Activated CD4-positive, alpha-beta T cell treated with anti-CD3 and anti-CD28 coated beads, Interleukin-2, amount 10 ng/mL, durations not matched to agents 24 days and 14 days (primary cell): ENCODE measurements at places on chromosomes 5 and 9. TPM values are rescaled to one million over a fixed set of nuclear protein-coding genes. Genes with fewer than 3 reads are reported as not detected.

DNA sequence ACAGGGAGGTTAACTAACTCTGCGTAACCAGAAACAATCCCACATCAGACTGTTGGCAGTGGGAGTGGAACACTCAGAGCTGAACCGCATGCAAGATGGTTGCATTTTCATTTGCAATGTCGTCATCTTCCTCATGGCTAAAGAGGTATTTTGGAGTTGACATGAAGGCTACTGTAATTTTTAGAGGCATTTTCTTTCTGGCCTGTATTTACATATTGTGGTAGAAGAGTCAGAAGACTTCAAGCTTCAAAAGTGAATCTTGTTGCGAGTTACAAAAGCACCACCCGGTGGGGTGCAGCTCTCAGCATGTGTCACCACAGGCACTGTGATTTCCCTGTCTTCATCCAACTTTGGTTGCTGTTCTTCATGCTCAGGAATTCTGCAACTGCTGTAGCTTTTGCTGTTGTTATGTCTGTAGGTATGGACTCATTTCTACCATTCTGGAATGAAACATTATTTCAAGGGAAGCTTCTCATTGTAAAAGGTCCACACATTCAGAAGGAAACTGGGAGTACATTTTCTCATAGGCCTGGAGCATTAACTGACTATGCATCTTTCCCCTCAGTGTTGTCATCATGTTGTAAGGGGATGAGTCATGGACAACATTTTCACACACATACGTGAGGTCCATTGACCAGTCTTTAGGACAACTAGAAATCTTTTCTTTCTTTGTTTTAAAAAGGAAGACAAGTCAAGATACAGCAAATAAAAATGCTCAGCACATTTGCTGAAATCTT is 35.4 kb upstream of the GDNF start:
- H3K27ac ChIP-seq, result no peak overlapping the region
- H3K27me3 ChIP-seq, result no peaks in the 10 kb centered on the region
- no peak overlapping the region for H3K4me3 ChIP-seq
- DNase-seq, result no peak
- no peaks in the 10 kb centered on the region for H3K36me3 ChIP-seq
- H3K4me1 ChIP-seq, result no peaks in the 10 kb centered on the region

- no peak overlapping the region for H3K4me3 ChIP-seq
- DNase-seq, result peak; percentile 79
- no peaks in the 10 kb centered on the region for H3K4me1 ChIP-seq
- no peaks in the 10 kb centered on the region for H3K27me3 ChIP-seq
- no peaks in the 10 kb centered on the region for H3K36me3 ChIP-seq
Observed at GRCh38 chr9:113963017-113963620, 87.0 kb downstream of the ZNF618 start.

SURF1 gene
- total RNA-seq, result 29.8 and 33.2 TPM in 2 replicates

DNA sequence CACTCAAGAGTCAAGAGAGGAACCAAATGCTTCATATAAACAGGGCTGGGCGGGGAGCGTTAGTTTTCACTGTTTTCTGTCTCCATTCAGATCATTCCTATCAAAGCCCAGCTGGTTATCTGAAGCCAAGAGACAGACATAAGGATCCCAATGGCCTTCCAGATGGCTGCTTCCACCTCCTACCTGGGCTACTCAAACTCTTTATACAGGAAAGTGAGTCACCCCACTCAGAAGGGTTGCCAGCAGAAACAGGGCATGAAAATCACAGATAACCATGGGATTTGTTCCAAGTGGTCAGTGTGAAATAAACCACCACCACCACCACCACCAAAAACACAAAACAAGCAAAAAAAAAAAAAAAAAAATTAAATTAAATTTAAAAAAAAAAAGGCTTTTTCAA is 5.5 kb downstream of the PRSS3 start:
- no peaks in the 10 kb centered on the region for H3K36me3 ChIP-seq
- H3K27ac ChIP-seq, result no peak overlapping the region
- DNase-seq, result no peak
- peaks cover 26% of the 10 kb centered on the region for H3K27me3 ChIP-seq
- H3K4me1 ChIP-seq, result no peaks in the 10 kb centered on the region

GRCh38 chr5:170704417-170705192 is 78.9 kb upstream of the GABRP start:
- H3K4me1 ChIP-seq, result no peaks in the 10 kb centered on the region
- no peak overlapping the region for H3K4me3 ChIP-seq
- H3K27ac ChIP-seq, result no peak overlapping the region
- H3K27me3 ChIP-seq, result peaks cover 2% of the 10 kb centered on the region
- H3K36me3 ChIP-seq, result no peaks in the 10 kb centered on the region

- H3K4me1 ChIP-seq, result no peaks in the 10 kb centered on the region
- no peak for DNase-seq
- no peak overlapping the region for H3K4me3 ChIP-seq
Observed at GRCh38 chr9:13491493-13492424, 212.3 kb upstream of the MPDZ start.

ADAMTSL2 gene
- total RNA-seq, result not detected in 2 replicates

GRCh38 chr9:7405924-7406604 is 393.5 kb downstream of the DMAC1 start:
- H3K27ac ChIP-seq, result no peak overlapping the region
- peaks cover 10% of the 10 kb centered on the region for H3K4me1 ChIP-seq
- H3K27me3 ChIP-seq, result peaks cover 13% of the 10 kb centered on the region
- no peak for DNase-seq
- no peak overlapping the region for H3K4me3 ChIP-seq

DNA sequence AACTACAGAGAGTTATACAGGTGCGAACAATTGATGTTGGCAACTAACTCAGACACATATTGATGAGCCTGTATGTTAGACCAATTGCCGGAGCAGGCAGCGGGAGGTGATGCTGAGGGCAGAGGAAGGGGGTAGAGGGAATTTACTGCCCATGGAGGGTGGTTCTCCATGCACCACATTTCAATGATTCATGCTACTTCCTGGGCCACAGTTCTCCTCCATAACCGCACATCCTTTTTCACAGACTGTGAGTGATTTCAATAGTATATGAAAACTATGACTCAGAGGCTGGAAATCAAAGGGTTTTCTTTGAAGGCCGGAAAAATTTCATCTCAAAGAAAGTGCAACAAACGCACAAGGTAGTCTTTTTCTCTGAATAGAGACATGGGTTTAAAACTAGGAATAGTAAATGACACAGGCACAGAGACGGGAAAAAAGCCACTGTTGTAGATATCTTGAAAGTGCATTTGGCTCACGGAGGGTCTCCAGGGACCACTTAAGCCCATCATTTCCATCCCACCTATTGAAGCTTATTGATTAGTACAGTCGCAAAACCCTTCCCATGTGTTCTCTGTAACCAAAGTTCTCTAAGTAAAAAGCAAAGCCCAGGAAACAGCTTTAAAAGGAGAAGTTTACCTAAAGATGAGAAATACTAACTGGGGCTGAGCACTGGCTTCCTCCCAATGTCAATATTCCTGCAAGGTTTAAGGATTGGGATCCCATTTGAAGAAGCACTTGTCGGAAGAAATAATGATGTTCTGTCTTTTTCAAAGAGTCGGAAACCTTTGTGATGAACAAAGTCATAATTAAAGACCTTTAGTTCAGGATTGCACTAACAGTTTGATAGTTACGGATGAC is 28.0 kb upstream of the ADAM19 start:
- DNase-seq, result peak; percentile 92
- H3K36me3 ChIP-seq, result peaks cover 5% of the 10 kb centered on the region
- H3K27me3 ChIP-seq, result no peaks in the 10 kb centered on the region
- peaks cover 73% of the 10 kb centered on the region for H3K4me1 ChIP-seq
- H3K27ac ChIP-seq, result peak overlapping the region; percentile 88
- peak overlapping the region; percentile 65 for H3K4me3 ChIP-seq

- no peaks in the 10 kb centered on the region for H3K27me3 ChIP-seq
- DNase-seq, result no peak
- peaks cover 83% of the 10 kb centered on the region for H3K36me3 ChIP-seq
- H3K27ac ChIP-seq, result peak overlapping the region; percentile 39
- peak overlapping the region; percentile 60 for H3K4me3 ChIP-seq
Observed at GRCh38 chr5:157568222-157568621, 7.4 kb downstream of the ADAM19 start.

GAPT gene
- not detected in 2 replicates for total RNA-seq

FAM163B gene
- not detected in 2 replicates for total RNA-seq

- H3K27me3 ChIP-seq, result peaks cover 14% of the 10 kb centered on the region
- no peaks in the 10 kb centered on the region for H3K4me1 ChIP-seq
- no peak overlapping the region for H3K27ac ChIP-seq
- H3K4me3 ChIP-seq, result no peak overlapping the region
- DNase-seq, result no peak
Observed at GRCh38 chr9:95595721-95596295, 79.0 kb upstream of the PTCH1 start.

DNA sequence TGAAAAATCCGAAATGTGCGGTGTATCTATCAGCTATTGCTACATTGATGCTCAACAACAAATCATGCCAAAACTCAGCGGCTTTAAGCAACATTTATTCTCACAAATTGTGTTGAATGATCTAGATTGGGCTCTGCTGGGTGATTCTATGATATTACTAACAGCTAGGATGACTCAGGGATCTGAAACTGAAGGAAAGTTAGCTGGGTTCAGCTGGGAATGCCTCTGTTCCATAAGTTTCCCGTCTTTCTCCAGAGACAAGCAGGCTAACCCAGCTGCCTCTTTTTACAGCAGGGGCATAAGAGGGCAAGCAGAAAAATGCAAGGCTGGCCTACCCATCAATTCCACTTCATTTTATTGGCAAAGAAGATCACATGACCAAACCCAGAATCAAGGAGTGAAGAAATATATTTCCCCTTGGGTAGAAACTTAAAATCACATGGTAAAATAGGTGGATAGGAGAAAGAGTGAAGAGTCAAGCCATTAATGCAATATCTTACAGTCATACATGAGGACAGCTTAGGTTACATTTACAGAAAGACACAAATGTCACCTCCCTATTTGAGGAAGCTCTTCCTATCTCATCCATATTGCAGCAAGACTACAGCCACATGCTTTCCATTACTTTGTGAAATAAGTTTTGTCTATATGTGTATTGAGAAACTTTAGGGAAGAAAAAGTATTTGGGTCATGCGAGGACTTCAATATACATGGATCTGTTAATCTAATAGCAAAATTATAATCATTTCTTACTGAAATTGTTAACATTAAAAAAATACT is 30.8 kb downstream of the IL7R start:
- H3K4me3 ChIP-seq, result no peak overlapping the region
- H3K4me1 ChIP-seq, result peaks cover 20% of the 10 kb centered on the region
- no peaks in the 10 kb centered on the region for H3K27me3 ChIP-seq
- no peak overlapping the region for H3K27ac ChIP-seq

PCDHGB6 gene
- 0.09 and 0.14 TPM in 2 replicates for total RNA-seq

DNA sequence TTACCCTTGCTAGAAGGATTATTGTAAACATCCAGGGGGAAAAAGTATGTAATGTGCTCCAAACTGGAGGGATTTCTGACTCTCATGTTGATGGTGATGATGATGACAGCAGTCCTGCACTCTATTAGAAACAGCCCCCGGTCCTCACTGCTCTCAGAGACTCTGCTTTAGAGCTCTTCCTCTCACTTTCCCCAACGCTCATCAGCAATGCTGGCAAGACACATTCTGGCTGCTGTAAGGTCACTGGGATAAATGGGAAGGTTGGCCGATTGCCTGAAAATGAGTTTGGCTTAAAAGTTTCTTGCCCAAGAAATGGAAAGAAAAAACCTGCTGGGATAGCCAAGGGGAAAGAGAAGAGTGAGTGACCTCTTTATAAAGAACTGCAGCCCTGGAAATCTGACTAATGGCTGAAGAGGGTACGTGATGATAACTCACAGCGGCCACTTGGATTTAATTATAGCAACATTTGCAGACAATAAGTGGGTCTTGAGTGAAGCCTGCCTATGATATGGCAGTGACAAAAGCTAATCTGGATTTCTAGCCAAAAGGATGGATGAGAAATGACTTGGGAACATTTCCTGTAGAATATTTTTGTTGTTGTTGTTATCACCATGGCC is 235.8 kb downstream of the TMEM38B start:
- H3K27me3 ChIP-seq, result no peaks in the 10 kb centered on the region
- DNase-seq, result no peak
- no peaks in the 10 kb centered on the region for H3K36me3 ChIP-seq
- no peaks in the 10 kb centered on the region for H3K4me1 ChIP-seq

COL5A1 gene
- not detected in 2 replicates for total RNA-seq

FOXD4 gene
- not detected in 2 replicates for total RNA-seq

- no peak for DNase-seq
- H3K36me3 ChIP-seq, result no peaks in the 10 kb centered on the region
- no peak overlapping the region for H3K27ac ChIP-seq
- H3K27me3 ChIP-seq, result no peaks in the 10 kb centered on the region
- no peaks in the 10 kb centered on the region for H3K4me1 ChIP-seq
Observed at GRCh38 chr9:83449983-83450382, 88.2 kb downstream of the FRMD3 start.

GRCh38 chr5:53397845-53398244 is 82.6 kb upstream of the FST start:
- no peak overlapping the region for H3K27ac ChIP-seq
- H3K4me1 ChIP-seq, result no peaks in the 10 kb centered on the region
- DNase-seq, result no peak
- H3K4me3 ChIP-seq, result no peak overlapping the region
- peaks cover 3% of the 10 kb centered on the region for H3K27me3 ChIP-seq

GRCh38 chr9:27353474-27354229 is 56.7 kb upstream of the EQTN start:
- peaks cover 4% of the 10 kb centered on the region for H3K36me3 ChIP-seq
- DNase-seq, result no peak
- H3K27me3 ChIP-seq, result no peaks in the 10 kb centered on the region

DNA sequence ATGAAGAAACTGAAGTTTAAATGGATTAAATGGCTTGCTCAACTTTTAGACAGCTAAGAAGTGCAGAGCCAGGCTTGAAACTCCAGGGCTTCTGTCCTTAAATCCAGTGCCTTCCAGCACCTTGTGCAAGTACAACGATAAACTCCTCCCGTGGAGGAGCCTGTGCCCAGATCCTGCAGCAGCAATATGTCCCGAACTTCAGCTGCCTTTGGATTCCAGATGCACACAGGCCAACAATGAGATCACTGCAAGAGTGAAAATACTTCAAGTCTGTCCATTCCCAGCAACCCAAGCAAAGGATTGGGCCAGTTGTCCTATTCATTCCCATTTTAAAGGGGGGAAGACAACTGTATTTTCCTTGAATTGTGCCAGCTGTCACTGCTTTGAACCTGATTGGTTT is 199.6 kb downstream of the CRB2 start:
- no peaks in the 10 kb centered on the region for H3K27me3 ChIP-seq
- no peak for DNase-seq
- peaks cover 4% of the 10 kb centered on the region for H3K36me3 ChIP-seq
- no peak overlapping the region for H3K27ac ChIP-seq

GRCh38 chr5:132751444-132751843 is 4.2 kb downstream of the CCNI2 start:
- peaks cover 37% of the 10 kb centered on the region for H3K36me3 ChIP-seq
- H3K27ac ChIP-seq, result peak overlapping the region; percentile 82
- peaks cover 59% of the 10 kb centered on the region for H3K4me1 ChIP-seq

- DNase-seq, result no peak
- no peak overlapping the region for H3K4me3 ChIP-seq
- no peak overlapping the region for H3K27ac ChIP-seq
- H3K27me3 ChIP-seq, result no peaks in the 10 kb centered on the region
- H3K36me3 ChIP-seq, result no peaks in the 10 kb centered on the region
Observed at GRCh38 chr5:64451551-64451950, 54.3 kb upstream of the RGS7BP start.

PIP5K1B gene
- total RNA-seq, result 56.6 and 58.8 TPM in 2 replicates

GRCh38 chr5:114223866-114224265 is 138.0 kb upstream of the KCNN2 start:
- no peaks in the 10 kb centered on the region for H3K4me1 ChIP-seq
- H3K4me3 ChIP-seq, result no peak overlapping the region

FKBP15 gene
- 33.9 and 36.7 TPM in 2 replicates for total RNA-seq
